ENCODE measurements at places on chromosomes 2 and 18.

GRCh38 chr2:79513711-79514110 lies 860 bp downstream of the CTNNA2 start:
- no peak for DNase-seq

DNA sequence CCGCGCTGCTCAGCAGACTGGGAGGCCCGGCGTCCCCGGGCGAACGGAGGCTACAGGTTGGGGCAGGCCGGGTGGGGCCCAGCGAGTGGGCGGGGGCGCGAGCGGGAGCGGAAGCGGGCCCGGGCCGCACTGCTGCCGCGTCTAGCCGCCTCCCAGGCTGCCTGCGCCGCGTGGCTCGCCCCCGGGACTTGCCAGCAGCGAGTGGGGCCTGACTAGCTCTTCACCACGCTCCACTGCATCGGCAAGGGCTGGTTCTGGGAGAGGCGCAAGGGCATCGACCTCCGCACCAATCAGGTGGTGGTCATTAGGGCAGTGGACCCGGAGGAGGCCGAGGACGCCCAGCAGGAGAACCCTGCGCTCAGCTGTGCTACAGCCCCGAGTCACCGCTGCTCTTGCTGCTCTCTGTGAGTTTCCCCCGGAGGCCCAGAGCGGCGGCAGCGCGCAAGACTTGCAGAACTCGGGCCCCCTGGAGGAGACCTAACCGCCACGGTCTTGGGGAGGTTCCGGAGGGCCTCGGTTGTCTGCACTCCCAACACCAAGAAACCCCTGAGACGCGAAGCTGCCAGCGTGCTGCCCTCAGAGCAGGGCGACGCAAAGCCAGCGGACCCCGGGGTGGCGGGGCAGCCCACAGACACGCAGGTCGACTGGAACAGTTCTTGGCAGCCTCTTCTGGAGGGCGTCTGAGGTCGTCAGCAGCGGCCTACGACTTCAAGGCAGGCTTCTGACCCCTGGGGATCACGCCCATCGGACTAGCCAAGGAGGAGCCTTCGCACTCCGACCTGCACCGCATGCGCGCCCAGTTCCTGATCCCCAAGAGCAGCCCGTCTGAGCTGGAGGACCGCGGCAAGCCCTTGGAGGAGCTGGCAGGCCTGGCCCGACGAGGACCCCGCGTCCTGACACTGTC lies 27.2 kb upstream of the PTPN2 start:
- no peak for DNase-seq

DNA sequence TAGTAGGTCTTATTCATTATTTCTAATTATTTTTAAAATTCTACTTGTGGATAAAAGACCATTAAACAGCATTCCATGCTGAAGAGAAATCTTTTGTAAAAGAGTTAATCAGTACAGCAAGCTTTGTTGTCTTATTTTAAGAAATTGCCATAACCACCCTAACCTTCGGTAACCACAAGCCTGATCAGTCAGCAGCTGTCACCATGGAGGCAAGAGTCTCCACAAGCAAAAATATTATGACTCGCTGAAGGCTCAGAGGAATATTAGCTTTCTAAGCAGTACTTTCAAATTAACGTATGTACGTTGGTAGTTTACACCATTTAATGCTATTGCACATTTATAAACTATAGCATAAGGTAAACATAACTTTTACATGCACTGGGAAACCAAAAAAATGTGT lies 650.5 kb upstream of the LINC00305 start:
- no peak for DNase-seq

DNA sequence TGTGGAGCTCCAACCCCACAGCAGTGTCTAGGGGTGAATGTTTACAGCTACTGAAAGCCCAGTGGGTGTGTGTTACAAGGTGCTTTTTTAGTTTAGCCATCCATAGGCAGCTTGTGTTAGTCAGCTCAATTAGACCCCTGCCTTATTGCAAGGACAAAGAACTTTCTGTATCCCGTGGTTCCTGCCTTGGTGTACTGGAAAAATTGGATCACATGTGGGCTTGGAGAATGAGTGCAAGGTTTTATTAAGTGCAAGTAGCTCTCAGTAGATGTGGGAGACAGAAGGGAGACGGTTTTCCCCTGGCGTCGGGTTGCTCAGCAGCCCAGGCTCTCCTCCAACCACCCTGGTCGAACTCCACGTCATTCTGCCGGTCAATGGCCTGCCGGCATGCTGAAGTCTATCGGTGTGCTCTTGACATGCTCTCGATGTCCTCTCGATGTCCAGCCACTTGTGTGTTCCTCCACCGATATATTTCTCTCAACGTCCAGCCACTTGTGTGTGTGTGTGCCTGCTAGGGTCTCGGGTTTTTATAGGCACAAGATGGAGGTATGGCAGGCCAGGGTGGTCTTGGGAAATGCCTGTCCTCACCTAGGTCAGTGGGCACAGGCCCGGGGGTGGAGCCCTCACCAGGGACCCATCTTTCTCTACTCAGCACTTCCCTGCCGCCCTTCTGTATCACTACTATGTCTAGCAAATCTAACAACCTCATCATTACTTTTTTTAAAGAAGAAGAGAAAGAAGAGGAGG lies 13.8 kb downstream of the FANCL start:
- DNase-seq: no peak

DNA sequence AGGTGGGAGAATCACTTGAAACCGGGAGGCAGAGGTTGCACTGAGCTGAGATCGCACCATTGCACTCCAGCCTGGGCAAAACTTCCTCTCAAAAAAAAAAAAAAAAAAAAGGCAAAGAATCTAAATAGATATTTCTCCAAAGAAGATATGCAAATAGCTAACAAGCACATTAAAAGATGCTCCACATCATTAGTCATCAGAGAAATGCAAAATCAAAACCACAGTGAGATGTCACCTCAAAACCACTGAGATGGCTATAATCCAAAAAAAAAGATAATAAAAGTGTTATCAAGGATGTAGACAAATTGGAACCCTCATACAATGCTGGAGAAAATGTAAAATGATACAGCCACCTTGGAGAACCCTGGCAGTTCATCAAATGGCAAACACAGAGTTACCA lies 8.4 kb downstream of the ST8SIA5 start:
- DNase-seq: no peak

DNA sequence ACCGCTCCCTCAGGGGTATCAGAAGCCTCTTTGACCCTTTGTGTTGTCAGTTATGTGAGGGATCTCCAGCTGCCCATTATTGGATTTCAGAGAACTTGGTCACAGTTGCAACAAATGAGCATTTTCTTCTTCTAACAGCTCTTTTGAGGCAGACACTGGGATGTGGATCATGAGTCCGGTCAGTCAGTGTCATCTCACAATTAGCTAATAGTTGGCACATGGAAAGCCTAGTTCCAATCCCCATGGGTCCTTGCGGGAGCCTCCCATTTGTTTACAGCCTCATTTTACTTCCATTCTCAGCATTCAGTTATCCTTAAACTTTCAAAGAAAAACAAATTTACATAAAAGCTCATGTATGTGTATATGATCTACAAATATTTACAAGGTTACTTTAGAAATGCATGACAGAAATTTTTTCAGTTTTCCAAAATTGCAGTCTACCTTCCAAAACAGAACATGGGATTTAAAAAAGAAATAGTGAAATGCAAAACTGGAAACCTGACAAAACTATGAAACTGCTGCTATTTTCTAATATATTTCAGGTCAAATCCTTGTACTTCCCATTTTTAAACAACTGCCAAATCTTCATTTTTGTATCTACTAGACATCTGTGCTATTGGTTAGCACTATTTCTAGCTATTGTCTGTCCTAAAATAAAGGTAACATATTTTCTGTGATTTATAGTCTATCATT lies 547.1 kb upstream of the ZEB2 start:
- DNase-seq: no peak

- no peak for DNase-seq
Measured at GRCh38 chr18:48033790-48034650, 103.6 kb upstream of the SMAD2 start.

- peak; percentile 60 for DNase-seq
Measured at GRCh38 chr2:118750959-118751565, 96.4 kb downstream of the EN1 start.

GRCh38 chr2:36245651-36246050 lies 109.9 kb upstream of the CRIM1 start:
- DNase-seq: no peak

DNA sequence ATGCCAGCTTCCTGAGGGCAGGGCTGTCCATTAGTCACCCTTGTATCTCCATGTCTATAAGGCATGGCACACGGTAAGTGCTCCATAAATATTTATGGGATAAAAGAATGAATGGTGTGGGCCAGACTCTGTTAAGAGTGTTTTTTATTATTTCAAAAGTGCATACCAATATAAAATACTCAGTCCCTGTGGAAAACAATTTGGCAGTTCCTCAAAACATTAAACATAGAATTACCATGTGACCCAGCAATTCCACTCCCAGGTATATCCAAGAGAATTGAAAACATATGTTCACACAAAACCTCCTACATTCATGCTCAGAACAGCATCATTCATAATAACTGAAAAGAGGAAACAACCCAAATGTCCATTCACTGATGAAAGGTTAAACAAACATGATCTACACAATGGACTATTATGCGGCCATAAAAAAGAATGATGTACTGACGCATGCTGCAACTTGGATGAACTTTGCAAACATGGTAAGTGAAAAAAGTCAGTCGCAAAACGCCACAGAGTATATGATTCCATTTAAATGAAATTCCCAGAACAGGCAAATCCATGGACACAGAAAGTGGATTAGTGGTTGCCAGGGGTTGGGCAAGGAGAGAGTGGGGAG lies 69.1 kb upstream of the TCF7L1 start:
- DNase-seq: no peak

DNA sequence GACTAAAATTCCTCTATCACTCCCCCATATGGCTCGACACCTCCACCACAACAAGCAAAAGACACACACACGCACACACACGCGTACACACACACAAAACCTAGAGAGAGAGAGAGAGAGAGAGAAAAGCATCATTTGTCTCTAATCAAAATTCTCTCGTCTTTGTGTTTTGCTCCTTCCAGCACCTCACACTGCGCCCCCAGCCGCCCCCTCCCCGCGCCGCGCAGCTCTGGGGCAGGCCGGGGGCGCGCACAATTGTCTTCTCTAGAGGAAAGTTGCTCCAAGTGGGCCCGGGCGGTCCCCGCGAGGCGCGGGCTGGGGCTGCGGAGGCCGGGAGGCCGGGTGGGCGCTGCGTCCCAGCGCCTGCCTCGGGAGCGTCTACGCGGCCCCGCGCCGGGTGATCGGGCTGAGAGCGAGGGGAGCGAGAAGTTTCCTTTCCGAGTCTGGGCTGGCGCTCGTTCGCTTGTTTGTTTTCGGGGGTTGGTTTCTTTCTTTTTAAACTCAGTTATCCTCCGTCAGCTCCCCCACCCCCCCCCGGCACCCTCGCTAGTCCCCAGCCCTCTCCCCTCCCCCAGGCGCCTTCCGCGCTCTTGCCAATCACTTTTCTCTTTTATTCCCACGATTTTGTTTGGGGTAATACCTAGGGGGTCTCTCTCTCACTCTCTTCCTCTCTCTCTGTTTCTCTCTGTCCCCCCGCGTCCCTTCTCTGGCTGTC lies 4.1 kb downstream of the ZEB2 start:
- no peak for DNase-seq

All from stromal cell of bone marrow (primary cell).